ENCODE measurements at places on chromosomes 5 and 9.

DNA sequence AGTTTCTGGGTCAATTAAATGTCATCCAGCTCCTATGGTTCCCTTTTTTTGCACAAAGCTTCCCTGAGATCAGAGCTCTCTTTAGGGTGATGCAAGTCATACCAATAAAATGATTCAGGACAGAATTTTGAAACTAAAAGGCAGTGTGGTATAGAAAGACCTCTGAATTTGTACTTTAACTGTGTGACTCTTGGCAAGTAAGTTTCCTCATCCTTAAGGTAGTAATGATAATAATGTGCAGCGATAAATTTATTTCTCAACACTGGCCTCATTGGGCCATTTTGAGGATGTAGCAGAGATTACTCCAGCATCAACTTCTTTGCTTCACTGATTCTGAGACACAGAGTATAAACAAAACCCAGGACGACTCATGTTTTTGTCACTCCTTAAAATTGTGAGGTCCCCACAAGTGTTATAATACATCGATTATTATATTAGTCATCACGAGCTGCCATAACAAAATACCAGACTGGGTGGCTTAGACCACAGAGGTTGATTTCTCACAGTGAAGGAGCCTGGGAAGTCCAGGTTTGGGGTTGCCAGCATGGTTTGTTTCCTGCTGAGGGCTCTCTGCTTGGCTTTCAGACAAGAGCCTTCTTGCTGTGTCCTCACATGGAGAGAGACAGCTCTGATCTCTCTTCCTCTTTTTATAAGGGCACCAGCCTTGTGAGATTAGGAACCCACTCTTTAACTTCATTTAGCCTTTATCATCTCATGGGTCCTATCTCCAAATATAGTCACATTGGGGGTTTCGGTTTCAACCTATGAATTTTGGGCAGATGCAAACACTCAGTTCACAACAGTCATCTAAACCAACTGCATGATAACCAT, 293.0 kb downstream of the ZNF608 start:
- no peak for DNase-seq

DNA sequence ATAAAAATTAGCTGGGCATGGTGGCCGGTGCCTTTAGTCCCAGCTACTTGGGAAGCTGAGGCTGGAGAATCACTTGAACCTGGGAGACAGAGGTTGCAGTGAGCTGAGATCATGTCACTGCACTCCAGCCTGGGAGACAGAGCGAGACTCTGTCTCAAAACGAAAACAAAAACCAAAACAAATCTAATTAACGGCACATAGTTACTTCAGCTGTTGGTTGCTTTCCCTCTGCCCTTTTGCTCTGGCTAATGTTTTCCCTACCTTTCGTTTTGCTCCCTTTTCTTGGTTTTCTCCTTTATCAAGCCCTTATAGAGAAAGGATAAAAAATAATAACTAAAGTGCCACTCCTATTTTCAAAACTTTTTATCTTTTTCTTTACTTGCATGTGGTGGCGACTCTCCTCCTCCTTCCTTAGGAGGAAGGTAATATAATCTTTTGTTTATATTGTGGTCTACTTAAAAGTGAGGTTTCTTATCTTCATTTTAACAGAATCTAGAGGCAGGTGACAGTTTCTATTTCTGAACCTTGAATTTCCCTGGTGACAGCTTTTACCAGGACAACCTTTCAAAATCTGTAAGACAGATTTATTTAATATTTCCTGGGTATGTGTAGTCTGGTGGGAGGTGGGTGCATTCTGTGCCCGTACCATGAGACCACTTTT, 125.4 kb downstream of the ARHGEF28 start:
- no peak for DNase-seq

DNA sequence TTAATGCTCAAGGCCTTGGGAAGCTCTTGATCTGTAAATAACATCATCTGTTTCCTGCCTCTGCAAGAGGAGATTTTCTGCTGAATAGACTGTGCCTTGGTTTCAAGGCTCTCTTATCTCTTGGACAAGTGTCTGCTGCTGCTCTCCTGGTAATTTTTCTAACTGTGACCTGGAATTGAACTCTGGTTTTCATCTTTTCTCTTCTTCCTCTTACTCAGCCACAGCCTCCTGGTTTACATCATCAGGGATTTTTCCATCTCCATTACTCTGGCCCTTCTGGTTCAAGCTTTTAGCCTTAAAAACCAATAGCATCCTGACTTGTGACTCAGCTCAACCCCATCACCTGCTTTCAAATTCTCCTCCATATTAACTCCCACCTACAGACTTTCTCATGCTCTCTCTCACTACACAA, 49.6 kb upstream of the ITGA1 start:
- no peak for DNase-seq

- no peak for DNase-seq
Measured at GRCh38 chr5:167720259-167720658, 571.2 kb upstream of the WWC1 start.

GRCh38 chr5:92505925-92506324, 1075.1 kb downstream of the NR2F1-AS1 start:
- peak; percentile 11 for DNase-seq

DNA sequence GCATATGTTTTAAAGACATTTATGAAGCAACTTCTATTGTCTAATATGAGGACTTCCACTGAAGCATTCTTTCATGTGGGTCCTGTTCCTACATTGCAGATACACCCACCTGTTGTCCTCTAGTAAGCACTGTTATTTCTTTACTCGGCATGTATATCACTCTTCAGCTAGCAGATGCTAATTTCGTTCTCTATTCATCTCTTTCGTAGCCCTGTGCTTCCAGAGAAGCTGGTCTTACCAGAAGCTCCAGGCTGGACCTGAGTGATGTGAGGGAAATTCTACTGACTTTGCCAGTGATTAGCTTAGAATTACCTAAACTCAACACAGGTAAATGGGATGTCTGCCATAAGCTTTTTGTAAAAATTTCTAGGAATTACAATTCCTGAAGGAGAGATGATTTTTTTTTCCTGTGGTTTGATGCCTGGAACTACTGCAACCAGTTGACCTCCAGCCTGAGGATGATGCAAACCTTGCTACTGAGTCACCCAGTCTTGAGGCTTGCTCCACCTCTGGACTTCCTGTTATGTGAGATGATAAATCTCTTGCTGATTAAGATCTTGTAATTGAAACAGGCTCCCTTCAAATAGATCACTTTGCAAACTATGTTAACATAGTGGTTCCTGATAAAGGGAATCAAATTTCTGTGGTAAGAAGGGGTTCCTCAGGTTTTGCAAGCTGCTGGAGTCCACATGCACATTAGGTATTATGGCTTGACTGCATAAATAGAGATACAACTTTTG, 52.2 kb upstream of the SPINK5 start:
- no peak for DNase-seq

- DNase-seq = no peak
Measured at GRCh38 chr9:137445275-137445807, 4.2 kb upstream of the ENTPD8 start.

DNA sequence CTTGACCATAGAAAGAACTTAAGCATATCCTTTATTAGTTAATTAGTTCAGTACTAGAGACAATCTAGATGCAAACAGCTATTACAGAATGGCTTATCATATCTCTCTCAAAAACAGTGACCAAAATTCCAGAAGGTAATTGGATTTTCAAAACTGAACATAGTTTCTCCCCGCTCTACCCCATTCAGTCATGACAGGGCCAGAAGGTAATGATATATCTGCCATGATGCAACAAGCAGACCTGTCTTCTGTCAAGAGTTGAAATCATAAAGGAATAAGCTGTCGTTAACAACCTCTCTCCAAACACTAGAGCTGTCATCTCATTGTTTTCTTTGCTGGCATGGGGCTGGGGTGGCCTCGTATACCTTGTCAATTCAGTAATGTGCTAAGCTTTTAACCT, 200.5 kb upstream of the POU5F2 start:
- DNase-seq = no peak

- no peak for DNase-seq
Measured at GRCh38 chr5:11300736-11301135, 539.7 kb upstream of the DAP start.

DNA sequence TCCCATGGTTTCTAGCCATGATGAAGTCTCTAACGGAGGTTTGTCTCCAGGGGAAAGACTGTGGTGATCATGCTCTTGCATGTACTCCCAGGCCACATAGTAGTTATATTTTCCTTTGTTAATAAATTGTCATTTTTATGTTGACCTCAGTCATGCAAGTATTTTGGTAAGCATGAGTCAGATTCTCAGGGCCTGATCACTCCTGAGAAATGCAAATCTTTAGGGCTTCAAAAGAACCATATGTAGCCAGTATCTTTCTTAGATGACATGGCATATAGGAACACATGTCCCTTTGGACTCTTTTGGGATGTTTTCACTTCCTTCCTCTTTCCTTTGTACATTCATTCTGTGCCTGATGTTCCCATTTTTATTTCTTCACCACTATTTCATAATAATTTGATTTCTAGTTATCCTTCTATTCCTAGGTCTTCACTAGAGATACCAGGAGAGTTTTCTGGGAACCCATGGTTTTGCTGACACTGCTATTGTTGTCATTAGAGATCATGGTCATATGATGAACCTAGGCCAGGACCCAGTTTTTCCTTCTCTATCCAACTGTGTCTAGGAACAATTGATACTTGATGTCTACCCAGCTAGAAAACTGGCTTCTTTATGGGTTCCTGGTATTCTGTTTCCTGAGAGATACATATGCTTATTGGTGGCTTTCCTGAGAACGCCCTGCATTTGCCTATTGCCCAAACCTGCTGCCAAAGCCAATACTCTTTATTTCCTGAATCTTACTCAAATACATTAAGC, 248.1 kb upstream of the NREP start:
- no peak for DNase-seq

GRCh38 chr5:74294231-74294705, 346.3 kb downstream of the ENC1 start:
- no peak for DNase-seq

DNA sequence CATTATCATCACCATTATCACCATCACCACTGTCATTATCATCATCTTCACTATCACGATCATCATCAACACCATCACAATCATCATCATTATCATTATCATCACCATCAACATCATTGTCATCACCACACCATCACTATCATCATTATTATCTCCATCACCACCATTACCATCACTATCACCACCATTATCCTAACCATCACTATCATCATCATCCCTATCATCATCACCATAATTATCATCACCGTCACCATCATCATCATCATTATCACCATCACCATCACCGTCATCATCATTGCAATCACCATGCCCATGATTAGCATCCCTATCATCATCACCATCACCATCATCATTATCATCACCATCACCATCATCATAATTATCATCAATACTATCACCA, 311.9 kb downstream of the IRX2 start:
- no peak for DNase-seq

DNA sequence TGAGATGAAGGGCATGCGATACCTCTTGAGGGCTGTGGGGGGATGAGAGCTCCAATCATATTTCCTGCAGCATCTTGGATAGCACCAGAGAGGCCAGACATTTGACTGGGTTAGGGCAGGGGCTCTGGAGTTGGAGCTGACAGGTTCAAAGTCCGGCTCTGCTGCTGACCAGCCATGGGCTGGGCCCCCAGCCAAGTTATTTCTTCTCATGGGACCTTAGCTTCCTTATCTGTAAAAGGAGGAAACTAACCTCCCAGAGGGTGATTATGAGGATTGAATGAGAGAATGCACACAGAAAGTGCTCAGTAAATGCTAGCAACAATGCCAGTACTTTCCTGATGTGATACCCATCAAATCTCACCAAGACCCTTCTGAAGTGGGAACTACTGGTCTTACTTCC, 65.2 kb upstream of the SLC25A51 start:
- DNase-seq = no peak

- DNase-seq = no peak
Measured at GRCh38 chr5:66339896-66340295, 195.8 kb downstream of the SREK1 start.

- DNase-seq = no peak
Measured at GRCh38 chr5:157821822-157822622, 36.9 kb downstream of the CLINT1 start.

Data from left kidney (tissue), 8 donors.